Occipital lobe (tissue), 3 donors: ENCODE measurements at places on chromosomes 2 and 18. TPM values are rescaled to one million over a fixed set of nuclear protein-coding genes. Genes with fewer than 3 reads are reported as not detected.

DAW1 gene
- 1.1 TPM for total RNA-seq

AKAIN1 gene
- total RNA-seq = 3.6 TPM

LOXHD1 gene
- 0.16 TPM for total RNA-seq

SCG2 gene
- 52.9 TPM for total RNA-seq

GRCh38 chr2:33426666-33427231, 49.7 kb upstream of the RASGRP3 start:
- DNase-seq = no peak

DNA sequence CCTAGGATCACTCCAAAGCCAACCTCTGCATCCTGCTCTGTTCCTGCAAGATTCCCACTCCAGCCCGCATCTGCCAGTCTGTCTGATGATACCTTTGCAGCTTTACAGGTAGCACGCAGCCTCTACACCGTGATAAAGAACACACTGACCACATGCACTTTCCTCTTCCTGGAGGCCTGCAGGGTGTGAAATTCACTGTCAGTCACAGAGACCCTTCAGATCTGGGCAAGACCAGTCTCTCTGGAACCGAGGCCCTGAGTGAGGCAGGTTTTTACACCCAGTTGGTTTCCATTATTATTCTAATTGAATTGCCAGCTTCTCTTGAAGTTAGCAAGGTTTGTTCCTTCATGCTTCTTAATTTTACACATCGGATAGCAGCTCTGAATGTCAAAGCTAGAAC, 30.5 kb upstream of the TWIST2 start:
- no peak for DNase-seq

DNA sequence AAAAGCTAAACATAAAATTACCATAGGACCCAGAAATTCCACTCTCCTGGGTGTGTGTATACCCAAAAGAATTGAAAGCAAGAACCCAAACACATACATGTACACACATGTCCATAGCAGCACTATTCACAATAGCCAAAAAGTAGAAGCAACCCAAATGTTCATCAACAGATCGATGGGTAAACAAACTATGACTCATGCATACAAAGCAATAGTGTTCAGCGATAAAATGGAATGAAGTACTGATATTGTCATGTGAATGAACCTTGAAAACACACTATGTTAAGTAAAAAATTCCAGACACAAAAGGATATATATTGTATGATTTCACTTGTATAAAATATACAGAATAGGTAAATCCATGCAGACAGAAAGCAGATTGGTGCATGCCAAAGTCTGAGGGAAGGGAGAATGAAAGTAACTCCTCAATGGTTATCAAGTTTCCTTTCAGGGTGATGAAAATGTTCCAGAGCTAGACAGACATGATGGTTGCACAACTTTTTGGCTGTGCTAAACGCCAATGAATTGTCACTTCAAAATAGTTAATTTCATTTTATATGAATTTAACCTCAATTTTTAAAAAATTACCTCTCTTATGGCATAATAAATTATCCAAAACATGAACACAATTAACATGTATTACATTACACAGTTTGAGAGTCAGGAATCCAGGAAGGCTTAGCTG, 35.5 kb downstream of the GKN2 start:
- no peak for DNase-seq

DNA sequence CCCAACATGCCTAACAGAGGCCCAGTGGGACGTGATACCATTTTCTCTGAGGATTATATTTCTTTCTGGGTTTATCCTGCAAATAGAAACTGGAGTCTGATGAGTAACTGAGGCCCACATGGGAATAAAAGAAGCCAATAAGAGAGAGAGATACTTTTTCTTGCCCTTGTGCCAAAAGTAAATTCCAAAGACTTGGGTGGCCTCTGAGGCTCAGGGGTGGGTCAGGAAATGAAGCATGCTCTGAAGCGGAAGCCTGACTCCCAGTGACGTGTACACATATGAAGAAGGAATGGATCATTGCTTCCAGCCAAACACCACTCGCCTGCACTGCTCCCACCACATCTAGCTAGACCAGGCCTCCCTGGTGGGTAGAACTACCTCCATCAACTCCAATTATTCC, 273.6 kb upstream of the NCKAP5 start:
- no peak for DNase-seq

GRCh38 chr2:210086292-210086691, 83.9 kb downstream of the RPE start:
- no peak for DNase-seq

DNA sequence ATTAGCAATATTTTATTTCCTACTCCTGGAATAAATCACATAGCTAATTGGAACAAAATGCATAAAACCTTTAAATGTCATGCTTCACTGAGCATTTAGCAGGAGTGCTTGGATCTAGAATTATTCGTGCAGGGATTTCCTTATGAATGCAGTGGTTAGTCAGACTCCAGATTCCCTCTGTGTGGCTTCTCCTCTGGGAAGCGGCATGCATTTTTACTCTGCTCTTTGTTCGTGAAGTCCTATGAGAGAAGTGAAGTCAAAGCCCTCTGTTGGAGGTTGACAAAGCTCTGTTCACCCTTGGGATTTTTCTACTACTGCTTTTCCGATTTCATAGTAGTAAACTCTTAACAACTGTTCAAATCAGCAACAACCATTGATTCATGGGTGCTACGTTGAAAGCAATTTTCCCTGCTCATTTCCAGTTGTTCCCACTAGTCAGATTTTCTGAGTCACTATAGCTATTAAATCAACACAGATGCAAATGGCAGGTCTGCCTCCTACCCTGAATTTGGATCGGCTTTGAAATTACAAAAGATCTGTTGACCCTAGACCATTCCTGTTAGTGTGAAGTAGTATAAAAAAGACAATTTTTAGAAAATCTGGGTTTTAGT, 461.7 kb downstream of the STK39 start:
- no peak for DNase-seq

- no peak for DNase-seq
Observed at GRCh38 chr2:86234563-86235131, 35.4 kb downstream of the MRPL35 start.

GRCh38 chr2:180050246-180050645, 43.1 kb upstream of the CWC22 start:
- no peak for DNase-seq

GRCh38 chr2:240956171-240956934, 42.1 kb upstream of the SNED1 start:
- DNase-seq = no peak

- no peak for DNase-seq
Observed at GRCh38 chr18:21454725-21455124, 145.8 kb downstream of the ESCO1 start.

DNA sequence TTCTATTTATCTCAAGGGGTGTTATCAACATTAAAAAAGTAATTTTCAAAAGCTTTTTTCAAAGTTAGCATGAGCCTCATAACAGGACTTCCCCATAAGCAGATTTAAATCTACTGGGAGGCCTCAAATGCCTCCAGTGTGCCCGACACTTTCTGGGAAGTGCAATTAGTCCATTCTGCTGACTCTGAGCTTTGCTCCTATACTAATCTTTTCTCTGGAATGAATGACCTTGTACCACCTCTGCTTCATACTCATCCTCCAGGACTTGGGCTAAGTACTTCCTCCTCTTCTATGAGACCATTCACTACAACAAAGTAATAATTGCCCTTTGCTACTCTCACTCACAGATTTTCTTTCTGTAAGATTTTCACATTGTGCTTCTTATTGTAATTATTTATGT, 111.1 kb downstream of the RIT2 start:
- DNase-seq = no peak
